ENCODE measurements at places on chromosomes 12 and 14.

GRCh38 chr12:100826323-100826722 lies 31.7 kb downstream of the ANO4 start:
- H3K27ac ChIP-seq: no peak overlapping the region
- no peaks in the 10 kb centered on the region for H3K4me1 ChIP-seq
- H3K4me3 ChIP-seq: no peak overlapping the region

- no peak for DNase-seq
- H3K27me3 ChIP-seq: no peaks in the 10 kb centered on the region
- no peaks in the 10 kb centered on the region for H3K4me1 ChIP-seq
- no peak overlapping the region for H3K4me3 ChIP-seq
- no peaks in the 10 kb centered on the region for H3K36me3 ChIP-seq
Observed at GRCh38 chr14:38056270-38056669, 151.4 kb upstream of the SSTR1 start.

GRCh38 chr12:12133259-12133658 lies 62.5 kb downstream of the BCL2L14 start:
- no peak overlapping the region for H3K27ac ChIP-seq
- no peak overlapping the region for H3K4me3 ChIP-seq
- H3K36me3 ChIP-seq: no peaks in the 10 kb centered on the region

- no peaks in the 10 kb centered on the region for H3K27me3 ChIP-seq
- peaks cover 13% of the 10 kb centered on the region for H3K4me1 ChIP-seq
- no peak overlapping the region for H3K4me3 ChIP-seq
- H3K27ac ChIP-seq: no peak overlapping the region
- H3K36me3 ChIP-seq: no peaks in the 10 kb centered on the region
Observed at GRCh38 chr14:64653900-64654245, 50.4 kb upstream of the PLEKHG3 start.

GRCh38 chr12:52756281-52756960 lies 20.7 kb downstream of the KRT76 start:
- no peaks in the 10 kb centered on the region for H3K36me3 ChIP-seq
- no peaks in the 10 kb centered on the region for H3K27me3 ChIP-seq
- DNase-seq: no peak
- no peaks in the 10 kb centered on the region for H3K4me1 ChIP-seq
- no peak overlapping the region for H3K27ac ChIP-seq
- H3K4me3 ChIP-seq: no peak overlapping the region

GRCh38 chr14:94447206-94447605 lies 5.4 kb downstream of the SERPINA11 start:
- H3K27me3 ChIP-seq: no peaks in the 10 kb centered on the region
- no peak overlapping the region for H3K4me3 ChIP-seq
- DNase-seq: peak; percentile 18
- H3K27ac ChIP-seq: no peak overlapping the region
- H3K4me1 ChIP-seq: peaks cover 6% of the 10 kb centered on the region

- H3K4me3 ChIP-seq: no peak overlapping the region
- H3K27me3 ChIP-seq: no peaks in the 10 kb centered on the region
- H3K27ac ChIP-seq: no peak overlapping the region
- H3K36me3 ChIP-seq: no peaks in the 10 kb centered on the region
Observed at GRCh38 chr14:97283005-97283403, 485.8 kb downstream of the VRK1 start.

DNA sequence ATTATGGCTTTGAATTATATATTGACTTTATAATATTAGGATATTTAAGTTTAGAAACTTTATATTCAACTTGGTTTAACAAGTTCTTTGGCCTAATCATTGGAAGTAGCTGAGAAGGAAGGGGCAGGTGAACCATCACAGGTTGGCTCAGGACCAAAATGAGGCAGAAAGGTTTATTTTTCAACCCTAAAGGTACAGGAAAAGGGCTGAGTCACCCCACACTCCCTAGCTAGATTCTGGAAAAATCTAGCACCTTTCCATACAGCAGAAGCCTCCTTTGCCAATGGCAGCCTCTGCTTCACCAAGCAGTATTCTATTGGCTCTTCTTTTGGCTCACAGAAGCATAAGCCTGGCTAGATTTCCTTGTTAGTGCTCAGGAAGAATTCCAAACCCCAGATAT lies 19.3 kb upstream of the MED6 start:
- H3K36me3 ChIP-seq: no peaks in the 10 kb centered on the region
- H3K4me1 ChIP-seq: no peaks in the 10 kb centered on the region
- no peak overlapping the region for H3K4me3 ChIP-seq
- H3K27ac ChIP-seq: no peak overlapping the region
- no peaks in the 10 kb centered on the region for H3K27me3 ChIP-seq

GRCh38 chr12:124152731-124153130 lies 142.2 kb upstream of the RFLNA start:
- H3K27me3 ChIP-seq: no peaks in the 10 kb centered on the region
- H3K4me1 ChIP-seq: no peaks in the 10 kb centered on the region
- DNase-seq: no peak
- H3K36me3 ChIP-seq: no peaks in the 10 kb centered on the region
- H3K27ac ChIP-seq: no peak overlapping the region
